ENCODE measurements at places on chromosomes 7 and 10.

DNA sequence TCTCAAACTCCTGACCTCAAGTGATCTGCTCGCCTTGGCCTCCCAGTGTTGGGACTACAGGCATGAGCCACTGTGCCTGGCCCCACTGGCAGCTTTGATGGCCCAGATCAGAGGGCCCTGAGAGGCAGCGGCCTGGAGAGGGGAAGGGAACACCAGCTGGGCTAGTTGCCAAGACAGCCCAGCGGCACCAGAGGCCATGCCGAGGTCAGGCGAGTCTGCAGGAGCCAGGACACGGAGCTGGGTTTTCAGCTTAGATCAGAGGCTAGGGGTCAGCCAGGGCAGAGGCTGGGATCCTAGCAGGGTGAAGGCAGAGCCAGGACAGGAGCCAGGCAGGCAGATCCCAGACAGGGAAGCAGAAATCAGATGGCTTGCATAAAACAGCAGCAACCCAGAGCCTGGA, 92.9 kb downstream of the MYL10 start:
- DNase-seq: no peak

DNA sequence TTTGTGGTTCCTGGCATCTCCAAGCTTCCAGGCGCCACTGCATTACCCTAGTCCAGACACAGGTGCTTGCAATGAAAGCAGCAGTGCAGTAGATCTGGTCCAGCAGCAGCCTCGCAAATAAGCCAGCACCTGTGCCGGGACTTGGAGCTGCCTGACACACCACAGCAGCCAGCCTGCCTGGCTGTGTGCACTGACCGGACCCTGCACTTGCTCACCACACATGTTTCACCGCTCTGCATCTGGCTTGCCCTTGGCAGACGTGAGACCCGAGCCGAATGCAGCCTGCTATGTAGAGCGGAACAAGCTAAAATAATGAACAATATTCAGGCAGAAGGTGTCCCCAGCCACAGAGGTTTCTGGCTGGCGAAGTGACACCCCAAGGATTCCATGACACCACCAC, 123.6 kb upstream of the POM121L12 start:
- no peak for DNase-seq

DNA sequence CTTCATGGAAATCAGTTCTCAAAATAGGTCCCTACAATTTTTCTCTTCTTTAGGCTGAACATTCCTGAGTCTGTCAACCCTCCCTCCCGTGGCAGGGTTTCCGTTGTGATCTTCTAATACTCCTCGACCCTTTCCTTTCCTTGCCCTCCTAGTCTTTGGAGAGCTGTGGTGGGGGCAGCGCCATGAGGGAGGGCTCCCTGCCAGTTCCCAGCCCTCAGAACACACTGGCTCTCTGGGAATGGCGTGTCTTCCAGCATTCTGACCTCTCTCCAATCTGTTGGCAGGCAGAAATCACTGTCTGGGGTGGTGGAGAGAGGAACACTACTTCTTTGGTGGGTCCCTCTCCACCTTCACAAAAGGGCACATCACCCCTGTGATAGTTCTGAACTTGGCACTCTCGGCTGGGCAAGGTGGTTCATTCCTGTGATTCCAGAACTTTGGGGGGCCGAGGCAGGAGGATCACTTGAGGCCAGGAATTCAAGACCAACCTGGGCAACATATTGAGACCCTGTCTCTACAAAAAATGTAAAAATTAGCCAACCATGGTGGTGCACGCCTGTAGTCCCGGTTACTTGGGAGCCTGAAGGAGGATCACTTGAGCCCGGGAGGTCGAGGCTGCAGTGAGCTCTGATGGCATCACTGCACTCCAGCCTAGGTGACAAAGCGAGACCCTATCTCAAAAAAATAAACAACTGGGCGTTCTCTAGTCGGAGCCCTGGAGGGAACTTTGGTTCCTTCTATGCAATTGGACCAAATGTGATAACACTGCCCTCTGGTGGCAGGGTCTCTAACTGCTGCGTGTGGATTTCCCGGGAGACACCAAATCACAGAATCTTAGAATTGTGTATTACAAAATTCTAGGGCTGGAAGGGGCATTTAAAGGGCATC, 13.1 kb upstream of the ARPC1A start:
- peak; percentile 73 for DNase-seq

DNA sequence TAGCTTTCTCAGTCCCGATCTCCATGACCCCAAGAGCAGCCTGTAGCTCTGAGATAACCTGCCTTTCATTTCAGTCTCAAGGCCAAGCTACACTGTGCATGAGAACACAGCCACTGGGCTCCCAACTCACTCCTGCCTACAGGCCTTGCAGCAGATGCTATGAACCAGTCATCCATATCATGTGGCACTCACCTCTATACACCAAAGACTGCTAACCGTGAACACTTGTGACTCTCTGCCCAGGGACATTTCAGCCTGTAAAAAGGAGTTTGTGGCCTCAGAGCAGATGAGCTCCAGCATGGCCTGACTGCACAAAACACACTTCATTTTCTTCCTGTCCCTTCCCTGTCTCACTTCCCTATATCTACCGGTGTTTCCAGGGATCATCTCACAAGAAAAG, 56.9 kb upstream of the NPY start:
- DNase-seq: no peak

Data from activated T-cell treated with anti-CD3 and anti-CD28 coated beads, Interleukin-2, amount 50 U/mL, for 4 hours (primary cell).